ENCODE measurements at places on chromosomes 4 and X.
A peak's percentile ranks its signal among the peaks of the same experiment; 100 is the strongest.

DNA sequence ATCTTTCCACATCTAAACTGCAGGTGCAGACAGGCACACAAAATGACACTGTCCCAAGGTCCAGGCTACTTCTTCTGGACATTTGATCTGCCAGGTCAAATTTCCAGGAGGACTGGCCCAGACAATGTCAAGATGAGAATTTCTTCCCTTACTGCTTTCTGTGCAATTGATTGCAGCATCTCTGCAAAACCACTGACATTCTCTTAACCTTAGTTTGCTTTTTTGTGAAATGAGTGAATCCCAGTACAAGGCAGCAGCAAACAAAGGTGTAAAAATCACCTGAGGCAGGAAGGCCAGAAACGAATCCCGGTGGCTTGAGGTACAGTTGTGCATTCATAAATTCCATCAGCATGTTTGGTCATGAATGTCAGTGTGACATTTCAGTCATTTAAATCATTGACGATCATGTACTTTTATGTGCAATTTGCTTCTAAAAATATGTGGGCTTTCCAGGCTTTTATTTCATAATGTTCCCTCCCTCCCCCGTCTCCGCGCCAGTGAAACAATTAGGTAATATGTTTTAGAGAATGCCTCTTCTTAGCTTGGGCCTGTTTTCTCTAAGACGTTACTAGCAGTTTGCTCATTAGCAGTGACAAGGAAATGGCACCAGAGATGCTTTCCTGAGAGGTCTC lies 39.1 kb downstream of the NHS start:
- DNase-seq: no peak

GRCh38 chr4:138053641-138054301 lies 188.4 kb downstream of the SLC7A11 start:
- DNase-seq: no peak

GRCh38 chrX:70398899-70399298 lies 24.2 kb upstream of the GDPD2 start:
- DNase-seq: no peak

DNA sequence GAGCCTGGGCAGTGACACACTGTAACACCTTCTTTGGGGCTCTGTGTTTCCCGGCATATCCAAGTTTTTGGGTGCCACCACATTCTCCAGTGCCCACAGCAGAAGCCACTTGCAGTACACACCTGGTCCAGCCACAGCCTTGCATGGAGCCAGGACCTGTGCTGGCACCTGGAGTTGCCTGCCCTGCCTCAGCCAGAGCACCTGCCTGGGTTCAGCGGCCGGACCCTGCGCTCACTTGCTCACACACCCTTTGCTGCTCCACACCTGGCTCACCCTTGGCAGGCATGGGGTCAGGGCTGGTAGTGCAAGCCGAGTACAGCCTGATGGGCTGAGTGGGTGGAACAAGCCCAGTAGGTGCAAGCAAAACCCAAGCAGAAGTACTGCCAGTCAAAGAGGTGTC lies 1511.1 kb downstream of the TECRL start:
- no peak for DNase-seq

DNA sequence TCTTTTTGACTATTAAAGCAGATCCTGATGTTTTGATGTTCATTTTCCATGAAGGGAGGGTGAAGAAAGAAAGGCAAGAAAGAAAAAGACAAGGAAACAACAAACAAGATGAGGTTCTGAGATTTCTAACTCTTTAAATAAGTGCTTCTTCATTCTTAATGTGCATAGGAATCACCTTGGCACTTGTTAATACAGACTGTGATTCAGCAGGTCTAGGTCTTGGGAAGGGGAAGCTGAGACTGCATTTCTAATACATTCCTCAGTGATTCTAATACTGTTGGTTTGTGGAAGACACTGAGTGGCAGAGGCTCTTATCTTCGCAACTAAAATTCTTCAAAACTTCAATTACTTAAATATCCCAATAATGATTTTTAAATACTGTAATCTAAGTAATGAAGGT lies 95.2 kb upstream of the NAP1L5 start:
- DNase-seq: no peak

- no peak for DNase-seq
Measured at GRCh38 chr4:42596918-42597317, 60.0 kb downstream of the ATP8A1 start.

DNA sequence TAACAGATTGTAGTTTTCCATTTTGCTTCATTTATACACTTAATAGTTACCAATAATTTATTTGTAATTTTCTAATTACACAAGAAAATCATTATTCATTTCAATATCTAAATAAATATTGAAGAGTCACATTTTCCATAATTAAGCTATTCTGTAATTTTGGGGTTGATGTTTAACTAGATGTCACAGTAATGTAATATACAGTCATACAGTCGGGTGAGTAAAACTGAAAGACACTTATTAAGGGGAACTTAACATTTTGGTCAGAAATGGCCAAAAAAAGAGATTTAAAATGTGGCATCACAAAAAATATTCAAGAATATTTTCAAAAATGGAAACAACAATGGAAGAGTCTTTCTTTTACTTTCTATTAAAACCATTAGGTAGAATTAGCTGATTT lies 1080.3 kb downstream of the ARAP2 start:
- DNase-seq: no peak

GRCh38 chrX:38304010-38304409 lies 23.3 kb downstream of the RPGR start:
- DNase-seq: no peak

DNA sequence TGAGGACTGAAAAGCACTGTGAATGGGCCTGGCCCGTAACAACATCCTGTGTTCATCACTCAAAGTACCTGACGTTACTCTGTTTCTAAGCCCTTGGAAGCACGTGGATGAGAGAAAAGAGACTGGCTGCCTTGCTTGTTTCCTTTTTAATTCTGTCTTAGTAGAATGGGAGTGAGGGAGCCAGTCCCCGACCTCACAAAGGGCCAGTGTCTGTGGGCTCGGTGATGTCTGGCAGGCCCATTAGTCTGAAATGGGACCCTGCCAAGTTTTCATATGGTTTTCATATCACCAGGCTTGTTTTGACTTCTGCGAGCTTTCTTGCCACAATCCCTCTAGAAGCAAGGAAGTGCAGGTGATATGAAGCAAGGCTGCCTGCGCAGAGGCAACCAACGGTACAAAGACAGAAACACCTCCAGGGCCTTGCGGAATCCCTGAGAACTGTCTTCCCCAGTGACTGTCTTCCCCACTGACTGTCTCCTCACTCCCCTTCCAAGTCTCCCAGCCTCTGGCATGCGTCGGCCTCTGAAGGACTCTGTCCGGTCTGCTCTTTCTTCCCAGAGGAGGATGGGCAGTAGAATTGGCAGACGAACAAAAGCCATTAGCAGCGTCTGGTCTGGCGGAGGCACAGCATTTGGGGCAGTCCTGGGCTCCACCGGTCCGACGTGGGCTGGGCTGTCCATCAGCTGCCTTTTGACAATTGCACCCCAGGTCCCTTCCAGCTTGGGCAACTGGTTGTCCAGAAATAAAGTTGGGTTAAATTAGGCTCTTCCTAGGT lies 20.2 kb upstream of the RASL11B start:
- DNase-seq: no peak

- DNase-seq: no peak
Measured at GRCh38 chr4:95591278-95591677, 42.5 kb upstream of the UNC5C start.

GRCh38 chr4:27181693-27182092 lies 321.1 kb downstream of the STIM2 start:
- DNase-seq: no peak

- DNase-seq: peak; percentile 98
Measured at GRCh38 chr4:2934813-2935761, 28.1 kb downstream of the NOP14 start.

GRCh38 chr4:4591071-4591470 lies 49.2 kb upstream of the STX18 start:
- DNase-seq: no peak

DNA sequence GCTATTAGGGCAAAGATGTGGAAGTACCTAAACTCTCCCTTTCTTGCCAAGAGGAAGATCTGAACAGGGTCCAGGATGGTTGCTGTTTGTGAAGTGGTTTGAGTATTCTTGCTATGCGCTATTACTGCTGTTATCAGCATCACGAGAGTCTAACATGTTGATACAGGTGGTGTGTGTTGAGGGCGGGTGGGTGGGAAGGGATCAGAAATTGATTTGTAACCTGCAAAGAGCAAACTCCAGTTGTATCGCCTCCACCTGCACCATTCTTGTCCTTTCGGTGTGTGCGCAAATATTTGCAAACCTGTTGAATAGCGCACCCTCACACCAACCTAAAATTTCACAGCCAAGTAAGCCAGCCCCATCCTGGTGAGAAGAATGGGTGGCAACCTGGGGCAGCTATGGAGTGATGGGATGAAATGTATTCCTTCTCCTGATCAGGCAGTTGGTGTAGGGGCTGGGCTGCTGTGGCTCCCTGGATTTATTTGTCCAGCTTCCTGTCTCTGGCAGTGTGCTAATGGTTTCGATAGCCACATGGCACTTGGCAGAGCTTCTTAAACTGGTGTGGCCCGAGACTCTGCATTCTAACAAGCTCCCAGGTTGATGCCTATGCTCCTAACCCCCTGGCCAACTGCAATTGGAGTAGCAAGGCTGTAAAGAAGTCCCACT lies 102.6 kb upstream of the SCML1 start:
- DNase-seq: no peak

DNA sequence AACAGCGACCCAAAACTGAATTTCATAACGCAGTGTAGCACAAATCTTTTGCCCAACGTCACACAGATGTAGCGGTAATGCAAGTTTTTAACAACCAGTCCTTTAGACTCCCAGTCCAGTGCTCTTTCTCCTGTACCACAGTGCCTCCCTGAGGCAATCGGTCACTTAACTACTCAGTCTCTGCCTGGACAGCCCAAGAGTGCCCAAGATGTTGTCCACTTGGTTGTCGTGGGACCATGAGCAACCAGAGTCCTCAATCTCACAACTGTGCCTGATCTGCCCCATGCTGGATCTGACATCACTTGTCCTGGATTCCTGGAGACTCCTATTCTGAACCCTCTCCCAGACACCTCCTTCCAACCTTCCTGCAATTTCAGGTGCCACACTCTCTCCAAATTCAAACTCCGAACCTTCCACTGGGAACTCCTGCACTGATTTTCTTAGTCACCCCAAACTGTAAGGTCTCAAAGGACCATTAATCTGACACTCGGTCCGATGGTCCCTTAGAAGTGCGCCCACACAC lies 702 bp downstream of the MMGT1 start:
- no peak for DNase-seq

DNA sequence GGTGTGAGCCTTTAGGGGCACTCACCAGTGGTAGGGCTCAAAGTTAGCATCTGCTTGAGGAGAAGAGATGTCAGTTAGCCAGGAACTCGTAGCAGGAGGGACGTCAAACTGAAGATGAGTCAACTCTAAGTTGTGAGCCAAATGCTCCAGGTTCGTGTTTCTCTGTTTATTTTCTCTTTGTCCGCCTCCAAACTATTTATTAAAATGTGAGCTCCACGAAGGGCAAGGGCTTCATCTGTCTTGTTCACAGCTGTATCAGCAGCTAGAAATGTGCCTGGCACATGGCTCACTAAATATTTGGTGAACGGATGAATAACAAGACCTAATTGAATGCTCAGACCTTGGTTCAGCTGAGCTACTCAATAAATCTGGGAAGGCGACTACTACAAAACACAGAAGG lies 248.9 kb downstream of the BCOR start:
- no peak for DNase-seq

DNA sequence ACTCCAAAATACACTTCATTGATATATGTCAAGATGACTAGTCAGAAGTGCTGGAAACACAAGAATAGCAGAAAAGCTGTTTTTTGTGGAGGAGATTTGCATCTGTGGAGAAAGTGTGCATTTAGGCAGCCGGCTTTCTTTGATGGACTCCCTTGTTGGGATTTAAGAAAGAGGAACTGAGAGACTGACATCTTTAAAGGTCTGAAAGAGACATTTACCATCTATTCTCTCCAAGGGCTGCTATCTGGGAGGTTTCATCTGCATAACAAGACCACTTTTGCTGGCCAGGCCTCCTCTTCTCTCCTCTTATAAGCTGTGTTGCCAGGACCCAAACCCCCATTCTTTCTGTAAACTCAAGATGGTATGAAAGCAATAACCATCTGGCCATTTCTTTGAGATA lies 1065.0 kb downstream of the NLGN4X start:
- no peak for DNase-seq

- no peak for DNase-seq
Measured at GRCh38 chr4:38728631-38729141, 54.1 kb downstream of the TLR10 start.

DNA sequence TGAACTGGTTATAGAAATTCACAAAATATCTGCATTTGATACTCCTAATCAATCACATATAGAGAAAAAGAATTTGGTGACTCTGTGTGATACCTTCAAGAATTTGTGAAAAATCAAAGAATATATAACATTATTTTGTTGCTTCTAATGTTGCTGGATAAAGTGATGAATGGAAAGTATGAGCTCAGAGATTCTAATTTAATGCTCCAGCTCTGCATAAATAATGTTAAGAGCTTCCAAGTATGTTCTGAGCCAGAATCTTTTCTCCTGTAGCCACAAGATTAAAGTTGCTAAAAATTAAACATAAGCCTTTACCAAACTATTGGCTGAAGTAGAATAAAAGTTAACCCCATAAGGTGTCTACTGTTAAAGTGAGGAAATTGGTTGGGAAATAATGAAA lies 294.7 kb upstream of the CT83 start:
- DNase-seq: no peak

DNA sequence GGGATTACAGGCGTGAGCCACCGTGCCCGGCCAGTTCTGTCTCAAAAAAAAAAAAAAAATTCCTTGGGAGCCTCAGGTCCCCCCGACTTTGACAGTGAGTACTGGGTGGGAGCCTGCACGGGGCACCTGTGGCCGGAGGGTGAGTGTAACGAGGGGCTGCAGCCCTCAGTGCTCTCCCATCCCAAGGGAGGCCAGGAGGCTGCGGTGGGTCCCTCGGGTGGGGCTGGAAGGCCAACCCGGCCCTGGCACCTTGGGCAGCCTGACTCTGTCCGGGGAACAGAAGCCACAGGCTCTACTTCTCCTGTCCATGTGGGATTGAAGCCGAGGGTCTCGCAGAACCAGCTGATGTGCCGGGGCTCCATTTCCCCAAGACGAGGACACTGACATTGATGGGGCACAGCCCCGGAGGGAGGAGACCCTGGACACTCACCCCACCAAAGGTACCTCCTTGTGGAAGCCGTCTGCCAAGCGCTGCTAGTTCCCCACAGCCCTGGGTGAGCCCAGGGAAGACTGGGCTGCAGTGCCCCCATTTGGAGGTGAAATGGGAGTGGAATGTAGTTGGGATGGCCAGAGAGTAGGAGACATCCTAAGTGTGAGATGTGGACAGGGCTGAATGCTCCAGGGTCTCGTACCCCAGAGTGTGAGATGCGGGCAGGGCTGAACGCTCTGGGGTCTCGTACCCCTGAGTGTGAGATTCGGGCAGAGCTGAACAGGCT lies 2.3 kb upstream of the SLC26A1 start:
- DNase-seq: no peak

DNA sequence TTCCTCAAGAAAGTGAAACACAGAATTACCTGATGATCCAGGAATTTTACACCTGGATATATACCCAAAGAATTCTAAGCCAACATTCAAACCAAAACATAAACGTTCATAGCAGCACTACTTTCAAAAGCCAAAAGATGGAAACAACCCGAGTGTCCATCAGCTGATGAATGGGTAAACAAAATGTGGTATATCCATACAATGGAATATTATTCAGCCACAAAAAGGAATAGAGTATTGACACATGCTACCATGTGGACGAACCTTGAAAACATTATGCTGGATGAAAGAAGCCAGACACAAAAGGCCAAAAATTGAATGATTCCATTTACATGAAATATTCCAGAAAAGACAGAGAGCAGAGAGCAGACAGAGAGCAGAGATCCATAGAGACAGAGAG lies 52.0 kb downstream of the IRF2 start:
- DNase-seq: no peak

GRCh38 chr4:1658146-1658545 lies 26.0 kb downstream of the FAM53A start:
- DNase-seq: no peak

Measured in stimulated activated CD8-positive, alpha-beta memory T cell treated with anti-CD3 and anti-CD28 coated beads, Interleukin-4, amount 100 ng/mL, for 1 hour (primary cell).